Activated T-helper 9 cell treated with anti-CD3 and anti-CD28 coated beads, Interleukin-2, amount 50 U/mL, for 16 hours (primary cell): ENCODE measurements at places on chromosomes 4 and X.

DNA sequence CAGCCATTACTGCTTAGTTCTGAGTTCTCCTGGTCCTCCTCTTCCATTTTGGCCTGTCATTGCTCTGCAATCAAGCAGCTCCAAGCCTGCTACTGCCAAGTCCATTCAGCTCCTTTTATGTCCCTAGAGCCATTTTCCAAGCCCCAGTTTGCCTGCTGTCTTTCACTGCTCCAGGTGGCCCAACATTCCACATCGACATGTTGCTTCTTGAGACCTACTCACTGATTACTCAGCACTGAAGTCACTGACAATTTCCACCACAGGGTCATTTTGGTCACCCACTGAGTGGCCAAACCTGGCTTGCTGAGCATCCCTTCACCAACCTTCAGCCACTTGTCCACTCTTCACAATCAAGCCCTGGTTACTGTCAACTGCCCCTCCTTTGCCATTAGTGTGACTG lies 27.2 kb downstream of the LRIT3 start:
- DNase-seq, result no peak

DNA sequence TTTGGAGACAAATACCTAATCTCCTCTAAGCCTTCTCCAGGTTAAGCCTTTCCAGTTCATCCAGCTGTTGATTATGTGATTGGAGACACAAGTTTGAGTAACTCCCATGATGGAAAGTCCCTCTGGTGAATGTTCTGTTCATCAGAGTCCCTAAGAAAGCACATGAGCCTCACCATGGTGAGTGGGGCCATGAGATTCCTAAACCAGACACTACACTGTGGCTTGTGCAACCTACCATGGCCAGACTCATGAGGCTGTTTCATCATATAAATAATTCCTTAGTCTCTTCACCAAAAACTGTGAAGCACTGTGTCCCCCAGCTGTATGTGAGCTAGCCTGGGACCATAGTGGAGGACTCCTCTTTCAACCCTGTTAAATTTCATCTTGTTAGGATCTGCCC lies 14.4 kb downstream of the PKD2 start:
- DNase-seq, result no peak

GRCh38 chrX:51694254-51694653 lies 11.6 kb upstream of the CENPVL2 start:
- no peak for DNase-seq

DNA sequence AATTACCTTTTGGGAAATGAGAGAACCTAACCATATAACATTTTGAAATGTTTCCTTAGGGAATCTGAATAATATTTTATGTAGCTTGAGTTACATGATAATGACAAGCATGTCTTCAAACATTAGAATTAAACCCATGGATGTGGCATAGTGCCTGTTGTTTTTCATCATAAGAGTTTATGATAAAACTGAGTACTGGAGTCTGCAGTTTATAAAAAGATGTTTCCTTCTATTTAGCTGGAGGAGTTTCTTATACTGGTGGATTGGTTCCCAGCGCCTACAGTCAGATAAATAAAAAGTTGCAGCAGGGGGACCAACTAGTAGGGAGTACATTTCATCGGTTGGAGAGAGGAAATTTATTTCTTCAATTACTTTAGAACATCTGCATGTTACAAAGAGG lies 70.1 kb upstream of the PCDH18 start:
- DNase-seq, result no peak

DNA sequence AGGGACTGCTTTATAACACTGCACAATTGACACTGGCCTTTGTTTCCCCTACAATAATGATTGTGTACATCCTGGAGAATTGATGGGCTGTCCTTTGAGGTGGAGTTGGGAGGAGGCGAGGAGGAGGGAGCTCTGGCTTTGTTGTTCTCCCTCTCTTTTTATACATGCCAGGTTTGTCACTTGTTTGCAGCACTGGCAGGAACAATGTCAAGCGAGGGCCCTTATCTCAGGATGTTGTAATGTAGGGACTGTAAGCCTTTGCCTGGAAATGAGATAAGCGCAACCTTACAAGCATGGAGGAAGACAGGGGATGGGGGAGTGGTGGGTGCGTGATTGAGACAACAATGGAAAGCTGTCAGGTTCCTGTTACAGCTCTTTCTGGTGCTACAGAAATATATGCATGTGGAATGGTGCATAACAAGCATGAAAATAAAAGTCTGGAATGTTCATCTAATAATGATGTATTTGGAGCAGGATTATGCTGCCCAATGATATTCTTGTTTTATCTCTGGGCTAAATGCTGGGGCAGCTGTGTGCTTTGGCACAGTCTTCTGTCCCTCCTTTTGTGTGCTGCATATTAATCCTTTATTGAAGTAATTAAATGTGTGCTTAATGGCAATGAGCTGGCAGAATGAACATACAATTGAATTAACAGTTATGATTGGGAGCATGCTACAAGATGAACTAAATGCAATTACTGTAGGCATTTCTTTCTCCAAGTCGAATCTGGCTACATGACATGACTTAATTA lies 294.4 kb downstream of the GPAT3 start:
- no peak for DNase-seq

- DNase-seq, result no peak
Observed at GRCh38 chrX:24399550-24399949, 39.1 kb downstream of the SUPT20HL1 start.

DNA sequence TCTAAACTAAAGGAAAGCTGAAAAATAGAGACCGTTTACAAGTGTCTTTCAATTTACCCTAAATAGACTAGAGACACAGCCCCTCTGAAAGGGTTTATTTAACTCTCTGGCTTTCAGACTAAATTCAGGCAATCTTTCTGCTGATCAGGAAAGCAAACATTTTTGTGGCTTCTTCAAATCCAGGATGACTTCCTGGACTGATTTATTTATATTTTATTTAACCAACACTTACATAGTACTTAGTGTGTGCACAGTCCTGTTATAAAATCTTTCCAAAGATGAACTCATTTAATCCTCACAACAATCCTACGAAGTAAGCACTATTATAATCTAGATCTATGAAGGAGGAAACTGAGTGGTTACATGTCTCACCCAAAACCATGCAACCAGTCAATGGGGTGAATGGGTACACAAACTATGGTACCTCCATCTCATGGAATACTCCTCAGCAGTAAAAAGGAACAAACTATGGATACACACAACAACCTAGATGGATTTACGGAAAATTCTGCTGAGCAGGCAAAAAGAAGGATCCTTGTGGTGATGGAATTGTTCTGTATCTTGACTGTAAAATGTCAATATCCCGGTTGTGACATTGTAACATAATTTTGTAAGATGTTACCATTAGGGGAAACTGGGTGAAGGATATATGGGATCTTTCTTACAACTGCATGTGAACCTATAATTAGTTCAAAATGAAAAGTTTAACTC lies 64.1 kb upstream of the MAMLD1 start:
- no peak for DNase-seq

DNA sequence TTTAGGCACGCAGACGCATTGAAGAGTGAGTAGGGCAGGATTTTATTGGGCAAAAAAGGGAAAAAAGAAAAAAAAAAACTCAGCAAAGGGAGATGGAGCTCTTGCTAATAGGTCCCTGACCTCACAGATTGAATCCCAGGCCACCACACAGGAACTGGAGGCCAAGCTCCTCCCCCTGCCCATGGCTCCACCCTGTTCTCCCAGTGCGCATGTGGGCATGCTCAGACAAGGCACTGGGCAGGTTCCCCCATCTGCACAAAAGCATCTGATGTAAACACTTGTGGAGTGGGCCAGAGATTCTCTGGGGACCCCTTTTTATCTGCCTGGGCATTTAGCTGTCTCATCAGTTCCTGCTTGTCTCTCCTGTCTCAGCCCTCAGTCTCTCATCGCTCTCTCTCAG lies 9.5 kb downstream of the FRMD7 start:
- DNase-seq, result no peak

GRCh38 chr4:107392951-107393350 lies 327.1 kb downstream of the PAPSS1 start:
- no peak for DNase-seq

GRCh38 chr4:83981156-83981555 lies 445.2 kb downstream of the GPAT3 start:
- DNase-seq, result no peak

DNA sequence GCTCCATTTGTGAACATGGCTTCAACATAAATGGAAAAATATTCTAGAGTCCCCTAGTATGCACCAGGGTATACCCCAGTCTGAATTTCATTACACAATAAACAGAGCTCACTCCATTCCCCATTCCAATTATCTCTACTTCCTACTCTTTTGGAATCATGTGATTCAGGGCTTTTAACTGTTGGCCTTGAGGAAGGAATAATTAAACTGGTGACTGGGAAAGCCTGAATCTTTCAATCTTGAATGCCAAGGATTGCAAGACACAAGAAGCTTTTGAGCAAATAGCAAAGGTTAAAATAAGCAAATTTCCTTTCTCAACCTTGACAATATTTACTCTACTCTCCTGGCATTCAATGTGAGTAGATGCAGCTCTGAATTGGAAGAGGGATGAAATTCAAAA lies 77.5 kb upstream of the INPP4B start:
- DNase-seq, result no peak

DNA sequence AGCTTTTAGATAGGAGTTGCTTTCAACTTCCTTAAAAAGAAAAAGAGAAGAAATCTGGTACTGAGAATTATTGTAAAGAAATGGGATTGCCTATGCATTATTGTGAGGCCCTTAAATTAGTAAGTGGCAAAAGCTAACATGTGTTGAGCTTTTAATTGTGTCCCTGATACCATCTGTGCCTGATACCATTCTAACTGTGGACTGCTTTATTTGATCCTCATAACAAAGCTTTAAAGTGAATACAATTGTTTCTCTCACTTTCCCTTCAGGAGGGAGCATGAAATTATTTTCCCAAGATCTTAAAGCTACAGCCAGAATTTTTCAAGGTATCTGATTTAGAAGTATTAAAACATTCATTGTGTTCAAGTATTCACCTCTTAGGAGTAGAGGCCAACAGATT lies 9.9 kb downstream of the KCTD8 start:
- DNase-seq, result no peak

DNA sequence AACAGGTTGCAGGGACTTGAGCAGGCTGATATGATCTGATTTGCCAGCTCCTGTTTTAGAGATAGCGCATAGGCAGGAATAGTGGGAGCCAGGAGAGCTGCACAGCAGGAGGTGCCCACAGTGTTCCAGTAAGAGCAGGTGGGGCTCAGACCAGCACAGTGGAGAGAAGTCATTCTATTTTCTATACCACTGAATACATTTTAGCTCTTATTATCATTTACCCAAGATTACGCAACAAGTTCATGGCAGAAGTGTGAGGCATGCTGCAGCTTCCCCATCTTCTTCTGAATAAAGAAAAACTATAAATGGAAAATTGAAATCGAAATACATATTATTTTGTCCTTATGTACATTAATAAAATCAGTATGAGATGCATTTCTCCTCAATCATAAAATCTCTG lies 114.7 kb upstream of the EDNRA start:
- no peak for DNase-seq

DNA sequence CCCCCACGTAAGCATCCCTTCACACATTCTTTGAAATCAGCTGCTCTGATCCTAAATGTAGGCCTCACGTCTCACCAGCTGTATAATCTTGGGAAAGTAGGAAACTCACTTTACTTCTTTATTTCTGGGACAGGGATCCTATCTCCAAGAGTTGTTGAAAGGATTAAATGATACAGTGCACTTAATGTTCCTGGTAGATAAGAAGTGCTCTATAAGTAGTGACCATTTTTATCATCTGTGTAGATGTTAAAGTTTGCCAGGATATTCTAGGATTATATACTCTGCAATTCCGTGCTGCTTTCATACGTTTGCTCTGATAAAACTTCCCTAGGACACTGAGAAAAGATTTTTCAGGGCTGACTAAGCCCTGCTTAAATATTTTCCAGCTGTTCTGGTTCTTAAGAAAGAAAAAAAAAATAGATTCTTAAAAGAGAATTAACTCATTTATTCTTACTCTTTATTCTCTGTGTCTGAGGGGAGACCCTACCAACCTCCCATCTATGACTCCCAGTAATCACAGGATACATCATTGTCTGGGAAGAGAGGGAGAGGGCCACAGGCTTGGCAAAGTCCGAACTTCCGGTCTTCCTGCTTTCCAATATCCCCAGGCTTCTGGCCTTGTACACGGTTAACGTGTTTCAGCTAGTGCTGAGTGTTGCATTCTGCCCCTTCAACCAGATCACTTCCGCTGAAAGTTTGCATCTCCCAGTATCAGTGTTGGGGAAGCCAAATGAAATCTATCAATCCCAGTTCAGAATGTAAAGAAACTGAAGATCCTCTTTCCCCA lies 269.2 kb downstream of the TRIML1 start:
- no peak for DNase-seq

- DNase-seq, result no peak
Observed at GRCh38 chrX:154809939-154810665, 4.8 kb upstream of the MPP1 start.

DNA sequence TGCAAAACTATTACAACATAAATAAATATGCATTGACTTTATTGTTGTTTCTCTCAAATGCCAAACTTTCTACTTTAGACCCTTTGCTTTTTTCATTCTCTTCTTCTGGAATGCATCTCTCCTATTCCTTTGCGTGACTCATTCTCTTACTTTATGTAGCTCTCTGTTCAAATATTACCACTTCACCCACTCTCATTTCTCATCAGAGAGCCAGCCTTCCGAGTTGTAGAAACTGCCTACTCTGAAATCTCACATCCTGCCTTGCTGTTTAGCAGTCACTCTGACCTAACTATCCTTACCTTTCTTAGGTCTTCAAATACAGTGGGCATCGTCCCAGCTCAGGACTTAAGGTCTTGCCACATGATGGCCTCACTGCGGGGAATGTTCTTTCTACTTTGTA lies 143.5 kb downstream of the GALNTL6 start:
- no peak for DNase-seq

- DNase-seq, result no peak
Observed at GRCh38 chr4:105135785-105136184, 10.9 kb upstream of the TET2 start.

DNA sequence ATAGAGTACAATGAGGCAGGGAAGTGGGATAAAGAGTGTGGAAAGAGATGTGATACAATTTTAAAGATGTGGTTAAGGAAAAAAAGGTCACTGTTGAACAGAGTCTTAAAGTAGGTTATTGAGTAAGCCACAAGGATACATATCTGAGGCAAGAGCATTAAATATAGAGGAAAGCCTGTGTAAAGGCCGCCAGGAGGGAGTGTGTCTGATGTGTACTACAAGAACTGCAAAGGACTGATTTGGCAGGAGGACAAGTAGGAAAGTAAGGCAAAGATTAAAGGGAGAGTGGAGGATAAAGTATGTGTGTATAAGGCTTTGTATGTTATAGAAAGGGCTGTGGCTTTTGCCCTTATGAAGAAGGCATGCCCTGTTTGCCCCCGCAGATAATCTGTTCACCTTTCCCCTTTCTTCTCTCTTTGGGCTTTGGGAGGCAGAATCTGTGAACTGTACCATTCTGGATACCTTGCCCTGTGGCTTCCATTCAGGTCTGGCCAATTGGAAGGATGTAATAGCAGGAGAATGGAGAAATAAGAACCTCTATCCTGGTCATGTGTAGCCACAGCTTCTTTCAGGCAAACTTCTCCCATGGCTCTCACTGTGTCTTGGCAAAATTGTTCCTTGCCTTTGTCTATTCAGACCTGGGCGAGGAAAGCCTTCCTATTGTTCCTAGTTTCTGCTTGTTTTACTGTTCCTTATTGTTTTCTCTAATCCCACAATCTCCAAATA lies 68.9 kb upstream of the FAM47B start:
- no peak for DNase-seq
